ENCODE measurements at places on chromosomes 4 and X. TPM values are rescaled to one million over a fixed set of nuclear protein-coding genes. Genes with fewer than 3 reads are reported as not detected.
A peak's percentile ranks its signal among the peaks of the same experiment; 100 is the strongest.

The GNRHR gene
- not detected for total RNA-seq

The JCHAIN gene
- total RNA-seq: not detected

The MXD4 gene
- 93.5 TPM for total RNA-seq

The HSFX3 gene
- not detected for total RNA-seq

The CSN3 gene
- total RNA-seq: not detected

The HPSE gene
- total RNA-seq: 41.0 TPM

The CLNK gene
- total RNA-seq: not detected

The PCDH10 gene
- total RNA-seq: 10.8 TPM

The SMIM10 gene
- total RNA-seq: 0.51 TPM

DNA sequence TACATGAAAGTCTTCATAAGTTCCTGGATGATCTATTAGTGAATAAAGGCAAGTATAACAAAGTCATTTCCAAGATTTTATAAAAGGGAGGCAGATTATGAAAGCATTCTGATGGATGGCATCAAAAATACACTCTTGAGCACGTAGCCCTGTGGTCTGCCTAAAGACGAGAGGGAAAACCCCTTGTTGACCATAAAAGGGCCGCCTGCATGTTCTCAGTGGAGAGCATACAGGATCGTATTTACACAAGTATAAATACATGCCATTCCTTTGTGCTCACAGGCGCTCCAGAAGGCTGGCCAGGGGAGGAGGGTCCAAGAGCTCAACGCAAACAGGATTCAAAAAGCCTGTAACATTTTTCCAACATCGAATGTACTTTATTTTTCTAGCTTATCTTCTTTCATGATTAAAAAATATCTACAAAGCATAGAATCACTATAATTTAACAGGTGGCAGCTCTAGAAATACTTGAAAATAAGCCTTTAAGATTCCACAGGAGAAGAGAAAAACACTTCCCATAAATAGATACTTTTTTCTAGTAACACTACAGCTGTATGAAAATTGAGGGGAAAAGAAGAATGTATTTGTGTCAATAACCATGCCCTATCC, 29.6 kb downstream of the PDGFC start:
- peak; percentile 34 for DNase-seq

DNA sequence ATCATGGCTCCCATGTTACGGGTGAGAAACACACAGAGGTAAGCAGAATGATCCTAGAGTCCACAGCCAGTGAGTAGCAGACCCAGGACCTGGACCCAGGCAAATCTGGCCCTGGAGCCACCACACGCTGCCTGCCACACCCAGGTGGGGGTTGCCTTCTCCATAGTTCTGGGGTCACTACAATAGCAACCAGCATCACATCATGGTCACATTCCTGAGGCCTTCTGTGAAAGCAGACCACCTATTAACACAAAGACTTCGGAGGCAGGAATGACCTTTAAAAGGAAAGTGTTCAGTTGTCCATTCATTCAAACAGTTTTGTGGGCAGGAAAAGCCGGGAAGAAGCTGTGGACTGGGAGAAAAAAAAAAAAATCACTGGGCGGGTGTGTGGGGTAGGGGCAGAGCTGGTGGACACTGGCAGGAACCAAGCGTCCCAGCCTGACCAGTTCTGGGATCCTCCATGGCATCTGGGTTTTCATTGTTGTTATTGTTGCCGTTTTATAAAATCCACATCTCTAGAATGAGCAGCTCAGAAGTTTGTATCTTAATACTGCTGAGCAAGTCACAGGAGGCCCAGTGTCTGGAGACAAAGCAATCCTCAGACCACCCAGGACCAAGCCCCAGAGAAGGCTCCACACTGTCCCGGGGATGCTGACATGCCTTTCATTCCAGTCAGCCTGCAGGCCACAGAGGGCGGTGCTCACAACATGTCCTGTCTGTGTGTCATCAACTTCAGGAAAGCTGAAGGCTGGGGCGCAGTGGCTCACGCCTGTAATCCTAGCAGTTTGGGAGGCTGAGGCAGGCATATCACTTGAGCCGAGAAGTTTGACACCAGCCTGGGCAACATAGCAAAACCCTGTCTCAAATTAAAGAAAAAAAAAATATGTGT, 67.0 kb downstream of the SEL1L3 start:
- no peak for DNase-seq

- no peak for DNase-seq
Measured at GRCh38 chr4:72473434-72473900, 95.6 kb downstream of the ADAMTS3 start.

GRCh38 chr4:16658183-16658582, 240.3 kb downstream of the LDB2 start:
- no peak for DNase-seq

GRCh38 chr4:168550064-168550766, 53.4 kb downstream of the PALLD start:
- DNase-seq: no peak

- no peak for DNase-seq
Measured at GRCh38 chr4:119733431-119733830, 104.8 kb upstream of the PDE5A start.

DNA sequence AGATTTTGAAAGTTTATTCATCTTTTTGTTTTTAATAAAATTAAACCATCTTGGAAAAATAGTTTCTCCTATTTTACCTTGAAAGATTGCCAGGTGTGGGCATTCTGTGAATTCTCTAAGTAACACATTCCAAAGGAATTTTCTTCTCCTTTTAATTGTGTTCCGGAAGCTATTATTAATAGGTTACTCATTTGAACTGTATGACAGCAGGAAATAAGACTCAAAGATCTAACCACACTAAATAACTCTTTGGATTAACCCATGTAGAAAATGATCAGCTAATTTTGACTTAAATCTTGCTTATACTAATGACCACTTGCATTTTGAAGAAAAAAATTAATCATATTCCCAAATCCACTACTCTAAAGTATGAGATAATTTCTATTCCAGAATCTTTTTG, 17.6 kb upstream of the CCNI start:
- DNase-seq: no peak

GRCh38 chr4:15151033-15151432, 148.8 kb downstream of the CPEB2 start:
- DNase-seq: no peak

GRCh38 chrX:119784747-119785446, 6.5 kb downstream of the RPL39 start:
- DNase-seq: peak; percentile 39

DNA sequence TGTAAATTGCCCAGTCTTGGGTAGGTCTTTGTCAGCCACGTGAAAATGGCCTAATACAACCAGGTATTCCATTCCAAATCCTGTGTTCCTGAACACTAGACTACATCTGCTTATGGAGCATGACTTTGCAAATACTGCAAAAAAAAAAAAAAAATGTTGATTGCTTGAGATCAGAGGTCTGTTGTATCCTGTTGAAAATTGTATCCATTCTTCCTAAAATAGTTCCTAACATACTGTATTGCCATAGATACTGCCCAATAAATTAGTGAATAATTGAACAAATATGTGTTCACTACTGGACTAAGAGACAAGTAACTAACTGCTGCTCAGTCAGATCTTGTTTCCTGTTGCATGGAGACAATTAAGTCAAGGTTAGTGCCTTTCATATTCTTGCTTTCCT, 164.3 kb upstream of the PABPC4L start:
- no peak for DNase-seq

GRCh38 chr4:147463065-147463464, 17.8 kb upstream of the EDNRA start:
- DNase-seq: no peak

- no peak for DNase-seq
Measured at GRCh38 chr4:162681212-162681611, 485.5 kb downstream of the NAF1 start.

DNA sequence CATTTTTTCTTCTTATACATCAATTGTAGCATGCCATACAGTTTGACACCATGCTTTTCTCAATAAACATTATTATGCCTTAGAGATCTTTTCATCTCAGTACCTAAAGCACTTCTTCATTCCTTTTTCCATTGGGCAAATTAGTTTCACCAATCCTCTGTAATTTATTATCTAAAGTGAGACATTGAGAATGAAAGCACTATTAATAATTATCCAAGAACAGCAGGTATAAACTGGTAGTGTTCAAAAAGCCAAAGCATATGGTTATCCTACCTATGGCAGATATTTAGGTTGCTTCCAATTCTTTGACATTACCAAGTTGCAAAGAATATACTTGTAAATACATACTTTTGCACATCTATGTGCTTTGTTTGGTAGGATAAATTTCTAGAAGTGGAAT, 15.6 kb downstream of the LAMTOR3 start:
- no peak for DNase-seq

DNA sequence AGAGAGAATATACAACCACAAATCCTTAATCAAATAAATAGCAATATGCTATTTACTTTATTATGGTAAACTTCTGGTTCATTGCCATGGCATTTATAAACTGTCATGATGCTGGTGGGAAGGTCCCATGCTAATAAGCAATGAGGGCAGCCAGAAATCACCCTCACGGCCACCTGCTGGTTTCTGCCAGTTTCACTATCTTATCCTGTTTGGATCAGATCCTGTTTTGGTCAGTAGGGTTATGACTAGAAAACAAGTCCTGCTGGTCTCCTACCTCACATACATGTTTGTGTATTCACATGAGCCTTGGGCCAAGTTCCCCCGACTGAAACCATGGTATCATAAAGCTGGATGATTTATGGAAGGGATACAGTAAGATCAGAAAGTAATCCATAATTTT, 28.1 kb downstream of the XAGE5 start:
- no peak for DNase-seq

DNA sequence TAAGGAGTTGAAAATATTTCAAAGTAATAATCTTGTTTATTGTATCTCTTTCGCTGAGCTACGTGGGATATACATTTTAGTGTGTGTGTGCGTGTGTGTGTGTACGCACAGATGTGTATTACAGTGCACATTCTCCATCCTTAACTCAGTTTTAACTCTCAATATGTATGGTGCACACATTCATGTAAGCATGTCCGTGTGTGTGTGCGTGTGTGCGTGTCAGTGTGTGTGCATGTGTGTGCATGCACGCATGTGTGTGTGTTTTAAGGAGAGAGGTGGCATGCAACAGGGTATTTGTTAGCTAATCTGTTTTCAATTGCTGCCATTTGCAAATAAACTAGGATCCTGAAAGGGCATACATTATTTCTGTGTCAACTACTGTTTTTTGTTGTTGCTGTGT, 264.9 kb upstream of the CXorf51A start:
- DNase-seq: no peak

GRCh38 chrX:110317061-110317819, 645 bp downstream of the AMMECR1 start:
- peak; percentile 24 for DNase-seq

DNA sequence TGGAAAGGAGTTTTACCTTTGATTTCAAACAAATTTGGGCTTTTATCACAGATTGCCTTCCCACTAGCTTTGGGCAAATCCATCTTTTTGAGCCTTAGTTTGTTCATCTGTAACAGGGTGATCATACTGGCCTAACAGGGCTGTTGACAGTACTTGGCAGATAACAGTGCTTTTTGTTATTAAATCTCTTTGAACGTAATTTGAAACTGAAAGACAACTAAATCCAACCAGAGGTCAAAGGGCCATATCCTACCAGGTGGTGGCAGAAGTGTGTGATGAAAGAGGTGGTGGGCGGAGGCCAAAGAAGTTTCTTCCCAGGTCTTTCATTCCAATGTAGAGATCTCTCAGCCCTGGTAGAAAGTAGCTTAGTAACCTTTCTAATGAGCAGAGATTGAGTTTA, 35.2 kb upstream of the TADA2B start:
- DNase-seq: no peak

GRCh38 chrX:39815631-39816030, 282.1 kb downstream of the BCOR start:
- DNase-seq: no peak

- no peak for DNase-seq
Measured at GRCh38 chrX:23263892-23264291, 70.8 kb upstream of the PTCHD1 start.

GRCh38 chrX:150450519-150451177, 87.5 kb downstream of the MAMLD1 start:
- DNase-seq: no peak

GRCh38 chr4:6307230-6307629, 37.6 kb downstream of the WFS1 start:
- no peak for DNase-seq

GRCh38 chrX:134664202-134664601, 5.9 kb upstream of the PLAC1 start:
- no peak for DNase-seq

GRCh38 chr4:132123870-132124623, 1025.0 kb upstream of the PCDH10 start:
- no peak for DNase-seq

DNA sequence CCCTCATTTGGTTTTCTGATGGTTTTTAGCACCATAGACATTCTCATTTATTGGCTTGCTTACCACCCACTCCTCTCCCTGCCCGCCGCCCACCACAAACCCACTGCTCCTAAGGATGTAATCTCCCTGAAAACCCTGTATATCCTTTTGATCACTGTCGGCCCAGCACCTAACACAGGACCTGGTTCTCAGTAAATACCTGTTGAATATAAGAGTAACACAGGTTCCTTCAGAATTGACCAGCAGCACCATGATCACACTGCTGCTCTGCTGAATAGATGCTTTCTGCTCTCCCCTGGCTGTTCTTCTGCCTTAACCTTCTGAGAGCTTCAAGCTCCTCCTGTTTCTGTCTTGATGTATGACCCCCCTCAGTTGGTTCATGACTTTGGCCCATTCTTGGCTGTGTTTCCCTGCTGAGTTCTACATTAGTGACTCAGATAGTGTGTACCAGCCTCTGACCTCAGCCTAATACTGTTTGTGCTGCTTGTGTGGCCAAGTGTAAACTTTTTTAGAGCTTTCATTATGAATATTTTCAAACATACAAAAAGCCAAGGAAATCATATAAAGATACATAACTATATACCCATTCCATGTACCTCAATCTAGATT, 265.3 kb downstream of the FRMPD4 start:
- no peak for DNase-seq

- no peak for DNase-seq
Measured at GRCh38 chr4:168883513-168883912, 126.5 kb downstream of the CBR4 start.

All from endothelial cell (in vitro differentiated cells).